Colonic mucosa (tissue), 4 donors: ENCODE measurements at places on chromosomes 7 and 10. TPM values are rescaled to one million over a fixed set of nuclear protein-coding genes. Genes with fewer than 3 reads are reported as not detected.

DNA sequence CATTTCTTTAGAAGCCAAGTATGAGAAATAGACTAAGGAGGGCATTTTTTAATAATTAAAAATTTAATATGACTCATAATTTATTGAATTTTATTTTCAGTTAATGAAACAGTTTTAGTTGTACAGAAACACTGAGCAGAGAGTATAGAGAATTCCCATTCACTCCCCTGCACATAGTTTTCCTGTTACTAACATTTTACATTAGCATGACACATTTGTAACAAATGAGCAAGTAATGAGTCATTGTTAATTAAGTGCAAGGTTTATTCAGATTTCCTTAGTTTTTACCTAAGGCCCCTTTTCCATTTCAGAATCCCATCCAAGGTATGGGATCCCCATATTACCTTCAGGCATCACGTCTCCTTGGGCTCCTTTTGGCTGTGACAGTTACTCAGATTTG, 271.5 kb upstream of the FZD8 start:
- no peak overlapping the region for H3K27ac ChIP-seq
- no peaks in the 10 kb centered on the region for H3K4me1 ChIP-seq
- DNase-seq: no peak
- no peaks in the 10 kb centered on the region for H3K27me3 ChIP-seq
- no peak overlapping the region for H3K4me3 ChIP-seq
- H3K36me3 ChIP-seq: no peaks in the 10 kb centered on the region

DNA sequence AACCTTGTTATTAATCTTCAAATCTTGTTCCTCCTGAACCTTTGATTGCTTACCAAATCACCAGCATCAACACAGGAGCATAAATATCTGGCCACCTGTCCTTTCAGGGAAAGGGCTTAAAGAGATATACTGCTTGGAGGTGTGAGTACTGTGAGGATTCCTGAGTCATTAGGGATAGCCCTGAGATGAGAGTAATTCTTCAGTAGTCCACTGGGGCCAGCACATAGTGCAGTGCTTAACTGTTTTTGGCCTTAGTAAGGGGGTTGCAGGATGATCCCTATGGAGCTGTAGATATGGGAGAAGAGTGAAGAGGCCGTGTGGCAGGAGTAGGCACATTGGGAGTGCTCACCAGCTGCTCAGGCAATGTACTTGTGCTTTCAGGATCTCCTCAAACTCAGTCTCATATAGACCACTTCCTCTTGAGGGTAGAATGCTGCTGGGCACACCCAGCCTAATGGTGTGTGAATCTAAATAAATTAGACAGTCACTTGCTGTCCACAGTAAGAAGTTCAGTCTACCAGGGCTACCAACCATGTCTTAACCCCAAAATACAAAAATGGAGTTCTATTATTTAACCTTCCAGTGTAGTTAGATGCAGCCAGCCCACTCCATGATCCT, 26.5 kb upstream of the GPR141 start:
- H3K4me1 ChIP-seq: no peaks in the 10 kb centered on the region
- DNase-seq: no peak
- no peaks in the 10 kb centered on the region for H3K36me3 ChIP-seq
- no peak overlapping the region for H3K4me3 ChIP-seq

DNA sequence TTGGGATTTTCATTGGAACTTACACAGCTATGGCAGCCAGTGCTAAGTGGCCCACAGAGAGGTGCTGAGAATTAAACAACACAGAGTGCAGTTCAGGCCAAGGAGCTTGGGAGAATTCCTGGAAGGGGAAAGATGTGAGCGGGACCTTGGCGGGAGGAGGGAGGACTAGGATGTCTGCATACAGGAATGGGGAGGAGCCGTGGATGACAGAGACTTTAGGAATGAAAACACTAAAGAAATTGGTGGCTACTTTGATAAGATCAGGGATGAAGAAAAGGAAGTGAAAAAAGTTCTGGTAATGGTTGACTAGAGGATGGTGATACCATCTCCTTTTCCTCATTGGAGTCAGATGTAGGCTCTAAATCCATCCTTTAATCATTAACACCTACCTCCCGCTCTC, 234.2 kb upstream of the FZD8 start:
- no peak overlapping the region for H3K27ac ChIP-seq
- H3K4me3 ChIP-seq: no peak overlapping the region
- DNase-seq: no peak
- no peaks in the 10 kb centered on the region for H3K27me3 ChIP-seq

- no peaks in the 10 kb centered on the region for H3K27me3 ChIP-seq
- H3K27ac ChIP-seq: peak overlapping the region; percentile 0
- H3K4me1 ChIP-seq: no peaks in the 10 kb centered on the region
- no peaks in the 10 kb centered on the region for H3K36me3 ChIP-seq
- H3K4me3 ChIP-seq: no peak overlapping the region
Measured at GRCh38 chr10:123865880-123866279, 25.7 kb downstream of the CPXM2 start.

Gene CFAP43
- total RNA-seq: 0.49 TPM

GRCh38 chr7:152336754-152337368, 98.9 kb downstream of the KMT2C start:
- H3K4me3 ChIP-seq: no peak overlapping the region
- no peak overlapping the region for H3K27ac ChIP-seq
- peak; percentile 49 for DNase-seq
- H3K36me3 ChIP-seq: no peaks in the 10 kb centered on the region

Gene DDX56
- 90.6 TPM for total RNA-seq

- DNase-seq: no peak
- no peaks in the 10 kb centered on the region for H3K4me1 ChIP-seq
- no peaks in the 10 kb centered on the region for H3K27me3 ChIP-seq
- no peaks in the 10 kb centered on the region for H3K36me3 ChIP-seq
- H3K27ac ChIP-seq: no peak overlapping the region
Measured at GRCh38 chr10:78699971-78700370, 368.8 kb upstream of the ZMIZ1 start.

GRCh38 chr10:15140698-15141097, 27.8 kb downstream of the NMT2 start:
- no peaks in the 10 kb centered on the region for H3K27me3 ChIP-seq
- H3K4me1 ChIP-seq: no peaks in the 10 kb centered on the region
- no peak for DNase-seq
- no peak overlapping the region for H3K27ac ChIP-seq

- H3K36me3 ChIP-seq: no peaks in the 10 kb centered on the region
- no peak overlapping the region for H3K27ac ChIP-seq
- no peaks in the 10 kb centered on the region for H3K27me3 ChIP-seq
- DNase-seq: no peak
- no peaks in the 10 kb centered on the region for H3K4me1 ChIP-seq
- H3K4me3 ChIP-seq: no peak overlapping the region
Measured at GRCh38 chr7:105496521-105496920, 25.6 kb downstream of the PUS7 start.

Gene CALML5
- not detected for total RNA-seq

- H3K4me3 ChIP-seq: no peak overlapping the region
- DNase-seq: no peak
- H3K36me3 ChIP-seq: no peaks in the 10 kb centered on the region
Measured at GRCh38 chr7:129089521-129090212, 34.8 kb upstream of the TNPO3 start.

GRCh38 chr7:68682910-68683309, 915.4 kb upstream of the AUTS2 start:
- no peaks in the 10 kb centered on the region for H3K36me3 ChIP-seq
- H3K27ac ChIP-seq: no peak overlapping the region
- DNase-seq: no peak
- H3K4me3 ChIP-seq: no peak overlapping the region

DNA sequence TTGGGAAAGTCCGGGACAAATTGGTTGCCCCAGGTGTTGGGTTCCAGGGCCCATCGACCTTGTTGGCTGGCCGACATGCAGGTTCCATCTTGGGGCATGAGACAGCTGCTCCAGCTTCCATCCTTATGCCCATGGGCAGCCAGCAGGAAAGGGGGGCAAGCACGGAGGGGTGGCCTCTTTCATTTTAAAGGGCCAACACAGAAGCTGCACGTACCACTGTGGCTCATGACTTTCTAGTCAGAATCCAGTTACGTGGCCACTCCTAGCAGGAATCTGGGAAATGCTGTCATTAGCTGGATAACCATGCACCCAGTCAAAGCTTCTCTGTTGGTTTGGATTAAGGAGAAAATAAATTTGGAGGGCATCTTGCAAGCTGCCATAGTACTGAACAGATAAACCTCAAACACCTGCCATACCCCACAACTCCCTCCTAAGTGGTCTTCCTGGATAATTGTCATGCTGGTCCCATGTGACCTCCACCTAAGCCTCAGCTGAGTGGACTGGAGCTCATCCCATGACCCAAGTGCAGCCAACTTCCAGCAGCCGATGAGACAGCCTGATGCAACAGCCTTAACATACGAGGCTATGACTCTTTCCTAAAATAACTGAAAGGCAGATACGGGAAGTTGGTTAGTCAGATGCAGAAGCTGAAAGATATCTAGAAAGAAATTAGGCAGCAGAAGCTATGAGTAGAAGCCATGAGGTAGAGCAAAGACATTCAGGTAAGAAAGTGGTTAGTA, 21.4 kb upstream of the GSDME start:
- no peak for DNase-seq
- no peaks in the 10 kb centered on the region for H3K36me3 ChIP-seq
- H3K4me1 ChIP-seq: no peaks in the 10 kb centered on the region
- H3K27me3 ChIP-seq: no peaks in the 10 kb centered on the region
- H3K4me3 ChIP-seq: no peak overlapping the region
- no peak overlapping the region for H3K27ac ChIP-seq

Gene DENND2A
- 9.2 TPM for total RNA-seq

DNA sequence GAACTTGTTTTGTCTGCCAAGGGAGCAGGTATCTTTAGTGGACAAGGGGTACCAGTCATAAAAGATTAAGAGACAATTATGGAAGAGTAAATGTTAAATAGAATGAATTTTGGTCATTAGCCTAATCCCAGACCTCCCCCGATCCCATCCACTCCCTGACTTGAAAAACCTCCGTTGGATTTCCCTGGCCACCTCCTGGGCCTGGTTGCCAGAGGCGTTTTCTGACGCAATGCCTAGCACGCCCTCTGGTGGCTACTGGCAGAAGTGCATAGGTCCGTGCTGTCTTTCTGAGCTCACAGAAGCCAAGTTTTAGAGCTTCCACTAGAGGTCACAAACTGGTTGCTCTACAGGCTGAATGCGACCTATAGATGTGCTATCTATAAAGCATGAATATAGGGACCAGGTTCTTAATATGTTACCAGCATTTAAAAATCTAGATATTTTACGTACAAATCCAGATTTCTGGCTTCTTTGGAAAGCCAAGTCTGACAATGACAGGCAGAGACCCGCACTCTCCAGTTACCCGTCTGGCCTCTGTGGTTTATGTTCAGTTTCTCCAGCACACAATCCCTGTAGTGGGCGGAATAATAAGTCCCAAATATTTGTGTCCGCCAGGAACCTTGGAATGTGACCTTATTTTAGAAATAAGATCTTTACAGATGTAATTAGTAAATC, 39.8 kb downstream of the SPOCK2 start:
- no peaks in the 10 kb centered on the region for H3K4me1 ChIP-seq
- DNase-seq: peak; percentile 95
- no peak overlapping the region for H3K4me3 ChIP-seq
- H3K27ac ChIP-seq: no peak overlapping the region
- H3K27me3 ChIP-seq: no peaks in the 10 kb centered on the region

DNA sequence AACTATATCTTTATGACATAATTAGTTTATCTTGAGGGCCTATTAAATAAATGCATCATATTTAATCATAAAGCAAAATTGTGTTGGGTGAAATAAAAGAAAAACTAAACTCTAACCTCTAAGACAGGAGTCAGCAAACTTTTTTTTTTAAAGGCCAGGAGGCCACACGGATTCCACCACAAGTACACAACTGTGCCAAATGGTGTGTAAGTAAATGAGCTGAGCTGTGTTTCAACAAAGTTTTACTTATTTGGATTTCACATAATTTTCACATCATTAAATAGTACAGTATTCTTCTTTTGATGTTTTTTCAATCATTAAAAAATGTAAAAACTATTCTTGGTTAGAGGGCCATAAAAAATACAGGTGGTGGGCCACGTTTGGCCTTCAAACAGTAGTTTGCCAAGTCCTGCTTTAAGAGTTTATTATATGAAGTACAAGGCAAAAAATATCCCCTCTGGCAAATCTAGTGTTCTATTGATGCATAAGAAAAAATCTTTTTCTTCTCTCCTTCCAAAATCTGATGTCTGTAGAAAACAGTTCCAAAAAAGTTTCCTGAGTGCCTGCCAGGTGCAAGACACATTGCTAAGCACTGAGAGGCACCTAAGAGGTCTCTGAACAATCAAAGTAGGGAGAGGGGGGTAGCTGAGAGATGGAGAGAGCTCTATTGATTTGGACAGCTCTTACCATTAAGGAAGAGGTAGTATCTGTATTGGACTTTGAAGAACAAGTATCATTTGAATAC, 26.5 kb upstream of the SPOCK2 start:
- no peaks in the 10 kb centered on the region for H3K27me3 ChIP-seq
- H3K36me3 ChIP-seq: no peaks in the 10 kb centered on the region
- H3K27ac ChIP-seq: no peak overlapping the region
- H3K4me1 ChIP-seq: no peaks in the 10 kb centered on the region

Gene FIGNL1
- total RNA-seq: 19.0 TPM

Gene ANXA8L1
- total RNA-seq: not detected
